Transverse colon (tissue), 4 donors: ENCODE measurements at places on chromosomes 7 and 10. TPM values are rescaled to one million over a fixed set of nuclear protein-coding genes. Genes with fewer than 3 reads are reported as not detected.

DNA sequence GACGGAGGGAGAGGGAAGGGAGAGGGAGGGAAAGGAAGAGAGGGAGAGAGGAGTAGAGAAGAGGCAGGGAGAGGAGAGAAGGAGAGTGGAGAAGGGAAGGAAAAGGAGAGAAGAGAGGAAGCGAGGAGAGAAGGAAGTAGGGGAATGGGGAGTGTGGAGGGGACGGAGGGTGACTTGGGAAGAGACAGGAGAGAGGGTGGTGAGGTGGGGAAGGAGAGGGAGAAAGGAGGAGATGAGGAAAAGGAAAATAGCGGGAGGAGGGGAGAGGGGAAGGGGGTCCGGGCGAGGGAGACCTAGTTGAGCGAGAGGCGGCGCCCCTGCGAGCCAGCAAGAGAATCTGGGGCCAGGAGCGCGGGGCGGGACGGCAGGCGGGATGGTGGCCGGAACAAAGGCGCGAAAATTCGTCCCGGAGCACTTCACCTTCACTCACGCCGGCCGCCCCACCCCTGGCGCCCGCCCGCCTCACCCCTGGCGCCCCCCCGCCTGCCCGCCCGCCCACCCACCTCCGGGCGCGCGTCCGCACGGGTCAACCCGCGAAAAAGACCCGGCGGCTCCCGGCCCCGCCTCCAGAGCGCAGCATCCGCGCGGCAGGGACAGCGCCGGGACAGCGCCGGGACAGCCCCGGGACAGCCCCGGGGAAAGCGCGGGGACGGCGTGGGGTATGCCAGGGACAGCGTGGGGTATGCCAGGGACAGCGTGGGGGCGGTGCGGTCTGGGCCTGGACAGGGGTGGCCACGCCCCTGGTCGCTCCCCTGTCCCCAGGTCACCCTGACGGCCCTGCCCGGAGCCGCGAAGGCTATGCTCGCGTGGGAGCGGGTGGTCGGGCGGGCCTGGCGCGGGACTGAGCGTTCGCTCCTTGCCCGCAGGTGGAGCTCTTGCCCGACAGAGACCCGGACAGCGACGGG, 4.2 kb downstream of the VSTM2A start:
- peaks cover 70% of the 10 kb centered on the region for H3K27me3 ChIP-seq
- no peaks in the 10 kb centered on the region for H3K4me1 ChIP-seq
- peak; percentile 28 for DNase-seq
- no peak overlapping the region for H3K4me3 ChIP-seq

- H3K36me3 ChIP-seq = no peaks in the 10 kb centered on the region
- peaks cover 3% of the 10 kb centered on the region for H3K4me1 ChIP-seq
- H3K27ac ChIP-seq = no peak overlapping the region
- no peak overlapping the region for H3K4me3 ChIP-seq
- no peak for DNase-seq
These were observed 48.1 kb upstream of the TARP start for GRCh38 chr7:38321515-38321944.

- H3K36me3 ChIP-seq = no peaks in the 10 kb centered on the region
- DNase-seq = no peak
- H3K27ac ChIP-seq = no peak overlapping the region
- H3K27me3 ChIP-seq = no peaks in the 10 kb centered on the region
These were observed 18.3 kb downstream of the KLLN start for GRCh38 chr10:87844837-87845623.

- no peaks in the 10 kb centered on the region for H3K4me1 ChIP-seq
- H3K36me3 ChIP-seq = no peaks in the 10 kb centered on the region
- peaks cover 7% of the 10 kb centered on the region for H3K27me3 ChIP-seq
- no peak overlapping the region for H3K4me3 ChIP-seq
These were observed 27.2 kb downstream of the HTR5A start for GRCh38 chr7:155097338-155097737.

GRCh38 chr10:96513305-96513697, 425 bp downstream of the TLL2 start:
- H3K27ac ChIP-seq = peak overlapping the region; percentile 41
- peak overlapping the region; percentile 38 for H3K4me3 ChIP-seq
- H3K4me1 ChIP-seq = peaks cover 25% of the 10 kb centered on the region
- H3K27me3 ChIP-seq = peaks cover 19% of the 10 kb centered on the region

DNA sequence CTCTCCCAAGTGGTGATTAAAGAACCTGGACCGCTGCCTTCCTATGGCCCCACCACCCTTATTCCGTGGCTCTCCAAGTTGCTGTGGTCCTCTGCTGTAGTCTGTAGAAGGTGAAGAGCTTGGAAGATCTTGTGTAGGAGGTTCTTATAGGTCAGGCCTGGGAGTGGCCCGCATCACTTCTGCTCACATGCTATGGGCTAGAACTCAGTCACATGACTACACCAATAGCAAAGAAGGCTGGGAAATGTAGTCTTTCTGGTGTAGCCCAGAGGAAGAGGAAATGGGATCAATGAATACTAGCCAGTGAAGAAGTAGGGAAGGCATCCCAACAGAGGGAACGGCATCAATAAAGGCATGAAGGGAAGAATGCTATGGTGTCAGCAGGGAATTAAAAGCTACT, 41.3 kb upstream of the AOAH start:
- H3K4me1 ChIP-seq = no peaks in the 10 kb centered on the region
- H3K27me3 ChIP-seq = no peaks in the 10 kb centered on the region
- H3K4me3 ChIP-seq = no peak overlapping the region
- no peak for DNase-seq
- H3K36me3 ChIP-seq = no peaks in the 10 kb centered on the region
- no peak overlapping the region for H3K27ac ChIP-seq

GRCh38 chr7:4742852-4743251, 32.6 kb upstream of the AP5Z1 start:
- no peak for DNase-seq
- H3K27me3 ChIP-seq = no peaks in the 10 kb centered on the region
- H3K4me1 ChIP-seq = peaks cover 56% of the 10 kb centered on the region
- peak overlapping the region; percentile 97 for H3K27ac ChIP-seq
- no peak overlapping the region for H3K4me3 ChIP-seq
- H3K36me3 ChIP-seq = no peaks in the 10 kb centered on the region

GRCh38 chr10:103086261-103086660, 106.8 kb downstream of the NT5C2 start:
- peaks cover 38% of the 10 kb centered on the region for H3K36me3 ChIP-seq
- no peak overlapping the region for H3K27ac ChIP-seq
- no peaks in the 10 kb centered on the region for H3K27me3 ChIP-seq
- DNase-seq = no peak
- H3K4me1 ChIP-seq = no peaks in the 10 kb centered on the region

DNA sequence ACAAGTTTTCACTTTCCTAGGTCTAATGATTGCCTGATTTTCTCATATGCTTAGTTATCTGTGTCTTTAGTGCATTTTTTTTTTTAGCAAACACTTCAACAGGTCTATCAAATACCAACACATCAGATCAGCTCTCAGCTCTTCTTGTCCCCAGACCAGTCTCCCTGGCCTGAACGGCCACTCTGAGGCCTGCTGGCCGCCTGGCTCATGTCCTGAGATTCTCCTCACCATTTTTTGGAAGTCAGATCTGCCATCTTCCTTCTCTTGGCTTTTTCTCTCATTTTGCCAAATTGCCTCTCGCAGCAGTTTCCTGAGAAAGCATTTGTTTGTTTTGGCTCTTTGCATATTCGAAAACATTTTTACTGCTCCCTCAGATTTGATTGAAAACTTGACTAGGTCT, 29.3 kb downstream of the PPP2R2D start:
- peaks cover 3% of the 10 kb centered on the region for H3K36me3 ChIP-seq
- no peak overlapping the region for H3K4me3 ChIP-seq
- peaks cover 18% of the 10 kb centered on the region for H3K4me1 ChIP-seq
- DNase-seq = no peak
- H3K27ac ChIP-seq = no peak overlapping the region

DNA sequence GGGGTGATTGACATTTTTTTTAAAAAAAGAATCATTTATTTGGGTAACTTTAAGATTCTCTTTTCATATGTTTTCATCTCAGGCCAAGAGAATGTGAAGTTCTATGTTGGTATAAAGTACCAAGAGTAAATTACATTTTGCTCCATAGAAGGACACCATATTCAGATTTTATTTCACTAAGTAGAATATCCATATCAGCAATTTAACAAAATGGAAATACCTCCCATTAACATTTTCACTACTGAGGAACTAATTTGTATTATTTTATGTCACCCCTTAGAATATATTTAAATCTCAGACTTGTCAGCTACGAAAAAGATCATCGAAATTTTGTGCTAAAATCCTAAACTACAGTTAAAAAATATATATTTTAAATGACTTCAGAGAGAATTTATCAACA, 274.3 kb downstream of the SEMA3D start:
- no peak for DNase-seq
- no peaks in the 10 kb centered on the region for H3K27me3 ChIP-seq
- no peak overlapping the region for H3K4me3 ChIP-seq
- H3K4me1 ChIP-seq = no peaks in the 10 kb centered on the region
- no peak overlapping the region for H3K27ac ChIP-seq
- H3K36me3 ChIP-seq = no peaks in the 10 kb centered on the region

GRCh38 chr7:135359615-135360014, 126.0 kb downstream of the STRA8 start:
- H3K36me3 ChIP-seq = no peaks in the 10 kb centered on the region
- no peaks in the 10 kb centered on the region for H3K27me3 ChIP-seq
- no peak for DNase-seq
- H3K4me1 ChIP-seq = no peaks in the 10 kb centered on the region

DNA sequence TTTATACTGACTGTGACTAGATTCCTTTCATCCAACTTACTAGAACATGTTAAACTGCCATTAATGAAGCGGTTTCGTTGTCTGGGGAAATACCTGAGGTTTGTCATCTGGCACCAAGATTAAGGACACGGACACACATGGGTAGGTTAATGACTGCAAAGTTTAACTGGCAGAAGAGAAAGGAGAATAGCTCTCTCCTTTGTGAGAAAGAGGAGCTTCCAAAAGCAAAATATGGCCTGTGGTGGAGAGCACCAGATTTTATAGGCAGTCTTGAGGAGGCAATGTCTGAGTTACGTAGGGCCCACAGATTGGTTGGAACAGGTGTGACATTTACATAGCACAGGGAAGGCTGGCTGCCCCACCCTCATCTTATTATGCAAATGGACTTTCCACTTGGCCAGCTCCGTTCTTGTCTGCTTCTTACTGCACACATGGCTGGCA, 1193.0 kb upstream of the CELF2 start:
- no peak for DNase-seq
- H3K4me3 ChIP-seq = no peak overlapping the region
- H3K27ac ChIP-seq = no peak overlapping the region
- H3K27me3 ChIP-seq = no peaks in the 10 kb centered on the region

DNA sequence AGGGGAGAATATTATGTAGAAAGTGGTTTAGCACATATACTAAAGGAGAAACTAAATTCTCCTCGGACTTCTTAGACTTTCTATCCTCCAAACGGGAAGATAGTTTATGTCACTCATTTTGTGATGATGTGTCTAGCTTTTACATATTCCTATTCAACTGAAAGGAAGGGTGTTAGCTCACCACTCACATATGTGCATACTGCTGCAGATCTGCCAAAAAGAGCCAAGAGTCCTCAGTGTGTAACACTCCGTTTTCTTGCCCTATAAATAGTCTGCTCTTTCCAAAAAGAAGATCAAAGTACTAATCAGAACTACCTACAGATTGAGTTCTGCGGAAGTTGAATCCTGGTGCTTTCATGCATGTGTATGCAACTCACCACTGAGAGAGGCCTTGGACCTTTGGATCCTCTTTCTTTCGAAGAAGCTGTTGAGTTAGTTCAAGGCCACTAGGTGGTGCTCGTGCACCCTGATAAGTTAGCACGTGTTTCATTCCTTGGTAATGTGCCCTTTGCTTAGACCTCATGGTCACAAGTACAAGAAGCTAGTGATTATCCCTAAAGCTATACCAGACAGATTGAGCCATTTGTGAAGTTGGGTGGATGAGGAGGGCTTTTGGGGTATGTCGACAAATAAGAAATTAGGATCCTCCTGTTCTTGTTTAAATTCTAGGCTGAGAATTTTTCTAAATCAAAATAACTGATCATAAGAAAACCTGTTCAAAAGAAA, 14.1 kb downstream of the YAE1 start:
- DNase-seq = peak; percentile 85
- H3K36me3 ChIP-seq = no peaks in the 10 kb centered on the region
- H3K4me3 ChIP-seq = no peak overlapping the region
- H3K4me1 ChIP-seq = no peaks in the 10 kb centered on the region

- H3K4me3 ChIP-seq = no peak overlapping the region
- no peak for DNase-seq
- H3K27me3 ChIP-seq = no peaks in the 10 kb centered on the region
- H3K36me3 ChIP-seq = no peaks in the 10 kb centered on the region
- H3K4me1 ChIP-seq = no peaks in the 10 kb centered on the region
These were observed 69.5 kb downstream of the SEC61G start for GRCh38 chr7:54689394-54690049.

DNA sequence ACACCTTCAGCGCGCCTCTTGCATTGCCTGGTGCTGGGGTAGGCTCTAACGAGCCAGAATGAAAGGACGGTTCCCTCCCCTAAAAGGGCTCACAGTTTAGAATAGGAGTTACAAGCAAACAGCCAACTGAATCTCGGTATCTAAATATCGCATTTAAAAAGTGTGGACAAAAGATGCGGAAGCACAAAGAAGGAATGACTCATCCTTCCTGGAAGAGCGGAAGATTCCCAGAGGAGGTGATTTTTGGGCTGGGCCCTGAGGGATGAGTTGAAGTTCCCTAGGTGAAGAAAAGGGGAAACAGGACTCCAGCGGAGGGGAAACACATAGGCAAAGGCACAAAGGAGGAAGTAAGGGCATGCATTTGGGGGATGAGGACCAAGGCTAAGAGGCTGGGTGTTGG, 29.9 kb downstream of the SRRM3 start:
- H3K27me3 ChIP-seq = peaks cover 82% of the 10 kb centered on the region
- no peaks in the 10 kb centered on the region for H3K36me3 ChIP-seq
- no peak for DNase-seq
- no peak overlapping the region for H3K4me3 ChIP-seq

- no peak overlapping the region for H3K27ac ChIP-seq
- no peaks in the 10 kb centered on the region for H3K4me1 ChIP-seq
- no peak for DNase-seq
These were observed 30.2 kb downstream of the TAS2R16 start for GRCh38 chr7:122965306-122965705.

GRCh38 chr10:33133557-33133956, 175.5 kb upstream of the ITGB1 start:
- H3K4me1 ChIP-seq = no peaks in the 10 kb centered on the region
- H3K4me3 ChIP-seq = no peak overlapping the region
- H3K27me3 ChIP-seq = no peaks in the 10 kb centered on the region
- peak overlapping the region; percentile 17 for H3K27ac ChIP-seq
- no peaks in the 10 kb centered on the region for H3K36me3 ChIP-seq

DNA sequence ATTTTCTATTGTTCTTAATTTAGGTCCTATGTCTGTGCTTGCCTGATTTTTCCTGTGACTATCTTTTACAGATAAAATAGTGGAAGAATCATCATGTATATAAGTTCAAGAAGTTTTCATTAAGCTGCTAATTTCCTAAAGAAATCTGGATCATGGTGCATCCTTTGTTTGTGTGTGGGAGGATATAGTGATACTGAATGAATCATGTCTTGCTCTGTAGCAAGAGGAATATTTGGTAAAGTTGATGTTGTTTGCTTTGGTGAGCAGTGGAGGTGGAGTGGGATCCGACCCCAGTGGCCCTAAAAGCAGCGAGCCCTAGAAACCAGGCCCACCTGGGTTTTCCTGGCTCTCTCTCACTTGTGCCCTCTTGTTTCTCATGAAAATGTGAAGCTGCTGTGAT, 83.7 kb downstream of the CCNY start:
- H3K4me1 ChIP-seq = peaks cover 57% of the 10 kb centered on the region
- no peak for DNase-seq
- H3K27ac ChIP-seq = peak overlapping the region; percentile 83
- no peaks in the 10 kb centered on the region for H3K27me3 ChIP-seq
- H3K4me3 ChIP-seq = no peak overlapping the region
- no peaks in the 10 kb centered on the region for H3K36me3 ChIP-seq

Gene CTAGE15
- not detected for total RNA-seq

Gene PNLIPRP3
- 0.79 TPM for total RNA-seq

Gene OR6V1
- not detected for total RNA-seq

Gene NPSR1
- total RNA-seq = 0.95 TPM

Gene ZNF804B
- total RNA-seq = not detected

Gene SPDYE6
- total RNA-seq = not detected

Gene XRCC2
- total RNA-seq = not detected
